GM12892 (cell line): ENCODE measurements at places on chromosomes 4 and X.

DNA sequence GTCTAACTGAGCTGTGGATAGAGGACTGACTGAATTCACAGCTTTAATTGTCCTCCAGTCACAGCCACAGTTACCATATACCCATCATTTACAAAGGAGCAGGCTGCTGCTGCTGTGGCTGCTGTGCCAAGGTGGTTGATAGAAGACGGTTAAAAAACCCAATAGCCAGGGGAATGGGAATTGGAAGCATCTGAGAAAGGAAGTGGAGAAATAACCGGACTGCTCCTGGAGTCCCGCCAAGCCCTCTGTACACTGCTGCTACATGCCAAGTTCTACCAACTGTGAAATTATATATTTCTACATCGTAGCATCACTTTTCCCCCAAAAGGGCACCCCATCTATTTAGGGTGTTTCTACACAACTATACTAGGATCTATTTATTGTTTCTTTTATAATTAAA lies 279.7 kb upstream of the ARX start:
- no peak for DNase-seq

DNA sequence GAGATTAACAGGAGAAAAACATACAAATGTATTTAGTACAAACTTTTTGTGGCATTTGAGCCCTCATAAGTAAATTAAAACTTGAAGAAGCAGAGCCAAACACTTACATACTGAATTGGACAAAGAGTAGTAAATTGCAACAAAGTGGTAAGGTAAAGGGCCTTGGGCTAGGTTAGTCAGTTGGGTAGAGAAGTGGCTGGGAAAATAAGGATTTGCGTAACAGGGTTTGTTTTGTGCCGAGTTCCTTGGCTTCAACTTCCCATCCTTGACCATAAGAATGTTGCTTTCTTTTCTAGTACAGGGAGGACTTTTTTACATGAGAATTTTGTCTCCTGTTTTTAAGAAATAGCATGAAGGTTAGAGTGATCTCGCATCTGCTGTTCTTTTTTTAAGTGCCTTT lies 33.3 kb upstream of the DSPP start:
- no peak for DNase-seq

DNA sequence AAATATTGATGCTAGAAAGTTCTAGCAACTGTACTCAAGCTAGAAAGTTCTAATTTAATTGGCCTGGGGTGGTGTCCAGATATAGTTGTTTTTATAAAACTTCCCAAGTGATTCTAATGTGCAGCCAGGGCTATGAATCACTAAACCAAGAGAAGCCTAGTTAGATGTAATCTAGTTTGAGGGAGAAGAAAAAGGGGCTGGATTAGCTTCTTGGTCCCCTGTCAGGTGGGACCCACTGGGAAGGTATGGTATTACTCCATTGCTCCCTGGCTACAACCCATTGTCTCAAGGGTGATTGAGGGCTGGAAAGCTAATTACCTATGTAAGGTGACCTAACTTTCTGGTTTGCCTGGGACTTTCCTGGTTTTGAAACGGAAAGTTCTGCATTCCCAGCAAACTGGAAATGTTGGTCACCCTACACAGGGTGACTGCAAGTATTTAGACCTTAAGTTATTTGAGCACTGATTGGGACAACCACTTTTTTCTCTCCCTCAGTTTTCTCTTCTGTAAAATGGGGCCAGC lies 23.9 kb upstream of the MSN start:
- DNase-seq, result no peak

DNA sequence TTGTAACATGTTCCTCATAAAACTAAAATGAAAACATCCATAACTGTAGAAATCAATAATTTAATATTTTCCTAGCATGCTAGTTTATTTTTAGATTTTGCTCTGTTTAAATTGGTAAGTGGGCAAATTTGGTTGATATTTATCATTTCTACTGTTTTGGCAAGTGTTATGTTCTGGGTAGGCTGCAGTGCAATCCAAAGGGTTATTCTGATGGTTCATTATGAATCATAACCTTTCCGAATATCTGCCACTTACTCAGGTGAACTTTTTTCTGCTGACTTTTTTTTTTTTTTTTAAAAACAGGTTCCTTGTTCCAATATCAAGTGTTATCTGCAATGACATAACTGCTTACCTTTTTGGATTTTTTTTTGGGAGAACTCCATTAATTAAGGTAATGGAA lies 52.0 kb downstream of the CDS1 start:
- DNase-seq, result no peak

DNA sequence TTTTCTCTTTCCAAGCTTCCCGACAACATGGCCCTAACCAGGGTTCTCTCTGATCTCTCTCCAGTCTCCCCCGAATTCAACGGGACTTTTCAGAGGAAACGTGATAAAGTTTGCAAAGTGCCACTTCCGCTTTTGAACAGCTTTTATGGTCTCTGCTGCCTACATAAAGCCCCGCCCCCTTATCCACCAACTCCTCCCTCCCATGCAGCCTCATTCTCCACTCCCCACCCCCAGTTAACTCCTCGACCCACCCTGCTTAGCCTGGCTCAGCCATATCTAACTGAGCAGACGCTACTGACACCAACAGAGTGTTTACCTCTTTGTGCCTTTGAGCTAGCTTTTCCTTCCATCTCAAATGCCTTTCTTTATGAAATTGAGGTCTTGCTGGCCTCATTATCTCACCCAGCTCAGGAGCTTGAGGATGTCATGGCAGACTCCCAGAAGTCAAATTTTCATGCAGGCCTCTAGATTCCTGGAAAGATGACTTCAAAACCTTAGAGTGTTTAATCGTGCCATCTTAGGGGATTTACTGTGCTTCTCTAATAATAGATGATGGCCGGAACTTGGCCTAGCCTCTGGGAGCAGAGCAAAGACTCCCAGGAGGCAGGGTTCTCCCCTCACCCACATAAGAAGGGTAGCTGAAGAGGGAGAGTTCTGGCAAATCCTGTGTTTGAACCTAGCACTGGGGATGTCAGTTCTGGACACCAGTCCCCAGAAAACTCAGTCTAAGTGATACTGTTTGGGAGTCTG lies 606.0 kb downstream of the BCOR start:
- DNase-seq, result no peak

DNA sequence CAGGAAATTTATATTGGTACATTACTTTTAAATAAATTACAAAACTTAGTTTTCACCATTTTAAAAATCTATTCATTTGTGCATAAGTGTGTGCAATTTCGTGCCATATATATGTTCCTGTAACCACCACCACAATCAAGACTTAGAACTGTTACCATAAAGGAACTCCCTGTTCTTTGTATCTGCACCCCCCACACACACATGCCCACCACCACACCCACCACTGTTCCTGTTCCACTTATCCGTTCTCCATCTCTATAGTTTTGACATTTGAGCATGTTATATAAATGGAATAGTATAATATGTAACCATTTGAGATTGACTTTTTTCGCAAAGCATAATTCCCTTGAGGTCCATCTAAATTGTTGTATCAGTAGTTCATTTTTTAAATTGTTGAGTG lies 73.7 kb downstream of the TAF1 start:
- no peak for DNase-seq

- DNase-seq, result no peak
Observed at GRCh38 chrX:130637591-130637990, 235.8 kb downstream of the RBMX2 start.

DNA sequence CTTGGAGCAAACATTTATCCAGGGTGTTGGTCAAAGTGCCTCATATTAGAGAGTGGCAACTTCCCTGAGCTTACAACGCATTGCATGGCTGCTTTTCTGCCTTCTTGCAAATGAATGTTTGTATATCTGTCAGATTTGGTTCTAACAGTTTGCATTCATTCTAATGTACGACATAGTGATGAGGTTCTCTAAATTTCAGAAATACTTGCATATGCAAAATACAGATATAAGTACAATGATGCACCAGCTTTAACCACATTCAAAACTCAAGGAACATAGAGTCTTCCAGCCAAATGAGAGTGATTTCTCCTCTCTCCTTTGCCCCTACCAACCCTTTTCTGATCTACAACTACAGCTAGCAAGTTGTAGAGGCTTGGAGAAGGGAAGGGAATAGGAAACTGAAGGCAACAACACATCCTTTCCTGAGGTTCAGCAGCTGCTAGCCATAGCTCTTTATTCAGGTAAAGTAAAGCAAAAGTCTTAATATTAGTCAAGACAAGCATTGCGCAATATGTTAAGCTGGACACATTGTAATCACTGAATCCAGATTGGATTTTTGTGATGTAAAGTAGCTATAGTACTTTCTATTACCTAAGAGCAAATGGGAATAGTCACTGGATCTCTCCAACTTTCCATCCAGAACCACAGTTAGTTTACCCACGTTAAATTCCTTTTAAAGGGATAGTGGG lies 6.3 kb downstream of the TKTL2 start:
- no peak for DNase-seq

DNA sequence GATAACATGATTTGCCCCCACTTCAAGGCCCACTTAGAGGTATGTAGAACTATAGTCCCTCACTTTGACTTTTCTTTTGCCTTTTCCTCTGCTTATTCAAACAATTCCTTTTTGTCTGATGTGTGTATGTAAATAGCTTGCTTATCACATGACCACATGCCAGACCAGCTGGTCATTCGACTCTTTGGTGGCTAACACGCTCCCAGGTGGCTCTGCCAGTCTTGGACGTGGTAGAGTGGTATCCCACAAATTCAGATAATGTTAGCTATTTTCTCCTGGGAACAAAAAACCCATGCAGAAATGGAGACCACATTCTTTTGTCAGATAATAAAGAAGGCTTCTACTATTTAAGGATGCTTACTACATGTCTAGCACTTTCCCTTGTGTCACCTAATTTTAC lies 47.9 kb downstream of the ARHGAP24 start:
- DNase-seq, result no peak

- DNase-seq, result no peak
Observed at GRCh38 chr4:36316607-36317006, 35.2 kb downstream of the DTHD1 start.

DNA sequence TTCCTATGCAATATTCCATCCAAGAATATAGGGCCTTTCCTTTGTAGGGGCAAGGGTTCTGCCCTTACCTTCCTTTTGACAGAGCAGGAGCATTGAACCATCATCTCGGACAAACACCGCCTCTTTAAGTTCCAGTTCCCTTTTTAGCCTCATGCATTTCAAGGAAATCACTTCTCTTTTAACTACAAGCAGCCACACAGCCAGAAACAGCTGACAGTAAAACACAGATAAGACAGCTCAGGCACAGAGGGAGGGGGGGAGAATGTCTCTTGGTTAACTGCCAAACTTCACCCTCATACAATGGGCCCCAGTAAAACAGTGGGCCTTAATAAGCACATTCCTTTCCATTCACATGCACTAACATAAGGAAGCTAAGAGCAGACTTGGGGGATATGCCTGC lies 648.3 kb downstream of the GABRG1 start:
- DNase-seq, result no peak

DNA sequence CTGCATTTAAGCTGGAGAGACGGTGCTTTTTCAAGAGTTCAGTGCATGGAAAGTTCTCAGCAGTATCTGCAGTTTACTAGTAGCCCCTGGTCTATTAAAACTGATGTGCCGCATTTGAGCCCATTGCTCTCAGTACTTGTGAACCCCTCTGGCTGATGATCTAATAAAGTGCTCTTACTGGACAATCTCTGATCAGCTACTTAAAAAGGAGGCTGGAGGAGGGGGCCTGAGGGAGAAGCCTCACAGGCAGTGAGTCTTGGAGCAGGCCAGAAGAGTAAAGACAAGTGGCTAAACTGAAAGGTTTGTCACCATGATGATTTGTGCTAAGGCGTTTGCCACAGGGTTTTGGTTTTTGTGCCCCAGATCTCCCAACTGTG lies 138.5 kb downstream of the ARX start:
- no peak for DNase-seq

DNA sequence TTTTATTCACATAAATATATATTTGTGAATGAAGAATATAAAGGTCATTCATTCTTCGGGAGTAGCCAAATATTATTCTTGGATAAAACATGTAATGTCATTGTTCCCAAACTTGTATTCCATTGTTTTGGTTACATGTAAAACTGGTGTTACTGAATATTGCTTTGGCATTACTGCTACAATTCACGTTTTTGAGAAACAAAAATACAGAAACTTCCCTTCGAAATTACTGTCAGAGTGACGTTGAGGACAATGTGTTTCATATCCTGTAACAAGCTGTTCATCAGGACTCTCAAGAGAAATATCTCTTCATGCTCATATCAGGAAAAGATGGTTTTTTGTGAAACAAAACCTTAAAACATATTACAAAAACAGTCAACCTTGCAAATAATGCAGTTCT lies 258.9 kb upstream of the DDX53 start:
- DNase-seq, result no peak

GRCh38 chr4:152848508-152848907 lies 68.8 kb downstream of the ARFIP1 start:
- no peak for DNase-seq

- no peak for DNase-seq
Observed at GRCh38 chrX:72021975-72022374, 109.7 kb downstream of the RTL5 start.

- no peak for DNase-seq
Observed at GRCh38 chrX:21958916-21959315, 18.4 kb downstream of the SMS start.

DNA sequence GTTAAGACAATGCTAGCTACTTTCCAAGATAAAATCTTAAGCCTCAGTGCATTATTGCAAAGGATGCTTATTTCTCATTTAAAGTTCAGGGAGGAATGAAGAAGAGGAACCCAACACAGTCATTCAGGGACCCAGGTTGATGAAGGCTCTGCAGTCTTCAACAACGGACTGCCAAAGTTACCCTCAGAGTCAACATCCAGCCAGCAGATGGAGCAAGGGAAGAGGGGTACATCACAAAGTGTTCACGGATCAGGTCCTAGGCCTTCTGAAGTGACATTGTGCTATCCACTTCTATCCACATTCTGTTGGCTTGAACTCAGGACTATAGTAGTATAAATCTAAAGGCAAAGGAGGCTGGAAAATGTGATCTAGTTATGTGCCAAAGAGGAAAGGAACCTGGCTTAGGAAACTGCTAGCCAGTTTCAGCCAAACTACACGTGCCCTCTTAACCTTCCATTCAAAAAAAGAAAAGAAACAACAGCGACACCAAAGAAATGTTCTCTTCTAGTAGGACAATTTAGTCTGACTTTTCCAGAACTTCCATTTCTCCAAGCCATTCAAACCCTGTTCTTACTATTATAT lies 28.8 kb downstream of the NKX6-1 start:
- DNase-seq, result no peak

DNA sequence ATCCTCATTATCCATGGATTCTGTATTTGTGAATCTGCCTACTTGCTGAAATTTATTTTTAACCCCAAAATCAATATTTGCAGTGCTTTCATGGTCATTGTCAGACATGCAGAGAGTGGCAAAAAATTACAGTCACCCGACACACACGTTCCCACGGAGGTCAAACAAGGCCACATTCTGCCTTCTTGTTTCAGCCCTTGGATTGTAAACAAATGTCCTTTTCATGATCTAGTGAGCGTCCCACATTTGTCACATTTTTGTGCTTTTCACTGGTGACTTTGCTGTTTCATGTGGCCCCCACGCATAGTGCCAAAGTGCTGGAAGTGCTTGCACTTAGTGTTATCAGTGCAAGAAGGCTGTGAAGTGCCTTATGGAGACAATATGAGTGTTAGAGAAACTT lies 45.0 kb downstream of the SOD3 start:
- DNase-seq, result no peak

GRCh38 chr4:119939071-119939995 lies 127.3 kb downstream of the MAD2L1 start:
- no peak for DNase-seq
